CD4-positive, alpha-beta T cell treated with Interleukin-4 for 1 hour (primary cell): ENCODE measurements at places on chromosomes 2 and 18.

DNA sequence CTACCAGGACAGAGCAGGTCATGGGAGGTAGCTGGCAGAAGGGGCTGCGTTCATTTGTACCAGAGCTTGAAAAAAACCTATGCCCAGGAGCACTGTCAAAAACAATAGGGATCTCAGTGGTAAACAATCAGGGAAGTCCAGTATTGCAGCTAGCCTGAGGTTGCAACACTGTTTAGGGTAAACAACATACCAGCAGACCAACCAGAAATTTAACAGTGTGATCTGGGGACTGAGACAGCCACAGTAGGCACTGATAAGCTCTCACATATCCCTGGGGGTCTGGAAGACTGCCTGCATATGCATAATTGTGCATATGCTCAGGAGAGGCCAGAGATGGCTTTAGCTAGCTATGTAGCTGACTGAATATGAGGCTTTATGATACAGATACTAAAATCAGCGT is 12.0 kb upstream of the ZCCHC2 start:
- no peak for DNase-seq

- DNase-seq = no peak
Observed at GRCh38 chr18:58438161-58438957, 190.5 kb downstream of the ALPK2 start.

GRCh38 chr2:3759331-3759730 is 56.0 kb downstream of the DCDC2C start:
- DNase-seq = no peak

DNA sequence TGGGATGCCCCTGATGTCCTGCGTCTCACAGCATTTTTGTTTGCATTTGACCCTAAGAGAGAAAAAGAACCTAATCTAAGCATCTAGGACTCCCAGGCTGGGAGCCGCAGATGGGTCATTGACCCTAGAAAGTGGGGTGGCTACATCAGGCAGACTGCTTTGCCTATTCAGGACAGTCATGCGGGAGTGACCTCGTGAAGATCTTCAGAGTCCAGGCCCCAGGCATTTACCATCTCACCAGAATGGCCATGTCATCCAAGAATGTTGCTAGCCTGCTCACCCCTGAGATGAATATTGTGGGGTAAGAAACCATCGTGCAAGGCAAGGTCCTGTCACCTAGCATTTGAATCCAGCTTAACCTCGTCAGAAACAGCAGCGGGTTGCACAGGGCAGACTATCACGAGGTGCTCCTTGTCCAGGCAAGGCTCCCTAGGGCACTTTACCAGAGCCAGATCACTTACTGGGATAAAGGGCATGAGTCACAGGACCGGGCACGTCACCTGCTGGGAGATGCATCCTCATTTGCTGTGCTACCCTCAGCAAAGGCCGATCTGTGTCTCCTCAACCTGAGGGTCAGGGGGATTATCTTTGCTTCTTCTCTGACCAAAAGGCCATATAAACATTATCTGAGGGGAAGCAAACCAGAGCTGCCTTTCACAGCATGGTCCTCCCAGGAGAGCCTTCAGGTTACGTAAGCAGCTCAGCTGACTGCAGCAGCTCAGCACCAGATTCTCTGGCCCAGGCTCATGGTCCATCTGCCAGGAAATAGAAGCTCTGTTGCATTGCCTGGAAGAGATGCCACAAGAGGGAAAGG is 162.3 kb downstream of the ACKR3 start:
- DNase-seq = no peak

GRCh38 chr2:224882291-224883171 is 159.7 kb downstream of the DOCK10 start:
- DNase-seq = no peak

DNA sequence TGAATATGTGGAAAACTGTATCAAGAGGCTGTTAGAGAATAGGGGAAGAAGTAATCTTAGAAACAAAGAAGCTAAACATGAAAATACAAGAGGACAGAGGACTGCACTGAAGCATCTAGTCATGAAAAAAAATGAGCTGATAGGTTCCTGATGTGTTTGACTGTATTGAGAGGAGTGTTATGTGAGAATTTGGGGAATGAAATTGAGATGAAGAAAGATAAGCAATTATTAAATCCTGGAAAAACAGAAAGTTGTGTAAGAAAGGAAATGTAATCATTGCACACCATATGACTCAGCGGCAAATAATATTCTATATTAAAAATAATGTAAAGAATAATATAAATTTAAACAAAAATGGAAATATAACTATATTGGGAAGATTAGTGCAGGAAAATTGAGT is 71.2 kb downstream of the SEMA4F start:
- no peak for DNase-seq

DNA sequence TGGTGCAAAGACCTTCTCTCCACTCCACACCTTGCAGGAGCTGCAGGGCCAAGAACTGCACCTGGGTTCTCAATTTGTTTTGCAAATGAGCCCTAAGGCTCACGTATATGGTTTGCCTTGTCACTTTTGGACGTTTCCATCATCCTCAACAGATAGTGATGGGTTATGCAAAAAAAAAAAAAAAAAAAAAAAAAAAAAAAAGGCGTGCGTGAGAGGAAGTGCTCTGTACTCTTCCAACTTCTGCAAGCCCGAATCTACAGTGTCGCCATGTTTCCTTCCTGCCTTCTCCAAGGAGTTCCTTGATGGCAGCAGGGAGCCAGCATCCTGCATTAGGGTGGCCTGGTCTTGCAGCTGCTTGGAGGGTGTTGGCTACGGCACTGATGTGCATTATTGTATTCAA is 4.0 kb upstream of the INHBB start:
- DNase-seq = no peak

- DNase-seq = no peak
Observed at GRCh38 chr2:147538821-147539220, 306.0 kb upstream of the ACVR2A start.
